Cortex of kidney (tissue), 1 donor: ENCODE measurements at places on chromosomes 1 and 21.

- no peak for DNase-seq
Observed at GRCh38 chr1:230747127-230747730, at the start of gene CAPN9. Gene CAPN9 (plus strand): TSS chr1:230747388. CDS start chr1:230747497, 109 bp downstream.

DNA sequence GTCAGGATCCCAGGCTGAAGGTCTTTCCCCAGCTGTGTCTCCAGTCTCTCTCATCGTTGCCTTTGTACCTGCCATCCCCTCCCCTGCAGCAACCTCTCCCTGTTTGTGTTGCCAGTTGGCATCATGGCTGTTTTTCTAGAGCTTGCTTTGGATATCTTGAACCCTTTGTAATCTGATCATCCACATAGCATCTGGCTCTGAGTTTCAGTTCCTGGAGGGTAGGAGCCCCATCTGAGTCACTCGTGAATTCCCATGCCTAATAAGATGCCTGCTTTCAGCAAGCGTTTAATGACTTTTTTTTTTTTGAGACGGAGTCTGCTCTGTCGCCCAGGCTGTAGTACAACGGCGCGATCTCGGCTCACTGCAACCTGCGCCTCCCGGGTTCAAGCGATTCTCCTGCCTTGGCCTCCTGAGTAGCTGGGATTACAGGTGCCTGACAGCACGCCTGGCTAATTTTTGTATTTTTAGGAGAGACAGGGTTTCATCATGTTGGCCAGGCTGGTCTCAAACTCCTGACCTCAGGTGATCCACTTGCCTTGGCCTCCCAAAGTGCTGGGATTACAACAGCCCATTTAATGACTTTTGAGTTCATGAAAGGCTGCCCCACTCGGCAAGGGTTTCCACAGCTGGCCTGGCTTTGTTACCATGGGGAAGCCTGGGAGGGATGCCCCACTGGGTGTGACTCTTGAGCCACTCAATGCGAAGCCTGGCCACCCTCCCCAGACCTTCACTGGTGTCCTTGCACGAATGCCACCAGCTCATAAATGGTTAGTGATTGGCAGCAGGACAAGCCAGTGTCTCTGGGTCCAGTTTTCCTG, 11.9 kb downstream of the ALPL start:
- no peak for DNase-seq

DNA sequence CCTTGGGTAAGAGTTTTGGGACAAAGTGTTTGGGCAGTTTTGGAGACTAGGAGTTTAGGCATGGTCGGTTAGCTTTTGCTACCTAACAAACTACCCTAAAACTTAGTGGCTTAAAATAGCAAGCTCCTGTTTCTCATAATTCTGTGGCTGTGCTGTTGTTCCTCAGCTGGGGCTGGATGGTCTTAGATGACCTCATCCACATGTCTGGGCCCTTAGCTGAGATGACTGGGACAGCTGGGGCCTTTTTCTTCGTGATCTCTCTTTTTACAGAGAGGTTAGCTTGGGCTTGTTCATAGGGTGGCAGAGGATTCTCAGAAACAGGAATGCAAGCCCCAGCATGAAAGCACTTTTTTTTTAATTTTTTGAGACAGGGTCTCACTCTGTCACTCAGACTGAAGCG, 6.6 kb downstream of the ATP1A4 start:
- no peak for DNase-seq

DNA sequence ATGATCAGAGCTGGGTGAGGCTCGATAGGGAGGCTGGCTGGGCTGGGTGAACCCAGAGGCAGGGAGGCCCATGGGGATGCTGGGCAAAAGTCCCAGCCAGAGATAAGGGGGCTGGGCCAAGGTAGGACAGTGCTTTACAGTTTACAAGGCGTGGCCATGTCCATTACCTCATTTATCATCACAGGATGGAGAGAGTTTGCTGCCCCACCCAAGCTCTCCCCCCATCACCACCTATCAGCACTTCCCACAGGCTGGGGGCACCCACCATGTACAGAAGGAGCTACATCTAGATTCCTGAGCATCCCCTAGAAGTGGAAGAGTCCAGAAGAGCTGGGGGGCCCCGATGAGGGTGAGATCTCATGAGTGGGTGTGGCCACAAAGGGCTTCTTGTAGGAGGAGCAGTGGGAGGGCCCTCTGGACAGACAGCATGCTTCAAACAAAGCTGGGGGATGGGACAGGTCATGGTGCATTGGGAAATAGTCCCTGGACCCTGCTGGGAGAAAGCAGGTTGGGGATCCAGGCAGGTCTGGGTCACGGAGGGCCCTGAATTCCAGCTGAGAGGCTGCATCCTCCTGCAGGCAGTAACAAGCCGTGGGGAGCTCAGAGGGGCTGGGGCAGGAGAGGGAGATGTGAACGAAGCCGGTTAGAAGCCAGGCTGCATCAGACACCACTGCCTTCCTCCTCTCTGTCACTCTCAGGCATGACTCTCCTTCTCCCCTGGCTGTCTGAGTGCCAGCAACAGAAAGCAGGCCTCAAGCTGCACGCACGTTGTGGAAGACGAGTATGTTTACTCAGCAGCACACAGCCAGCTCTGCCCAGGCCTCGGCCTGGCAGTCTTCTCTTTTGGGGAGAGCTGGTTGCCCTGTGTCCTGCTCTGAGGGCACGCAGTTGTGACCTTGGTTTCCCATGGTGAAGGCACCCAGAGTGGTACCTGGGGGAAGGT, 202.3 kb downstream of the HIVEP3 start:
- no peak for DNase-seq

DNA sequence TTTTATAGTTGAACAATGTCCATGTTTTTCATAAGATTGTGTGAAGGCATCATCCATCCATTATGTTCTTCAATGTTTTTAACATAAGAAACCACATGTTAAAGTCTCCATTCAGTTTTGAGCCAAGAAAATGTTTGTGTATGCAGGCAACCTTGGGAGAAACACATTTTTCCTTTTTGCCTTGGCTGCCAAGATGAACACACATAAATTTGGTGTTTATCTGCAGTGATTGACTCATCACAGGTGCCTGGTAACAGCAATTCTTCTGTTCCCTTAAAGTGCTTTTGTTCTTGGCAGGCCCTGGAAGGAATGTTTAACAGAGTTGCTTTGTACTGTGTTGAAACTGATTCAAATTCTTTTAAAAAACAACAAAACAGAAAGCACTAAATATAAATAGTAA, 709.9 kb upstream of the ADGRL4 start:
- DNase-seq, result no peak

DNA sequence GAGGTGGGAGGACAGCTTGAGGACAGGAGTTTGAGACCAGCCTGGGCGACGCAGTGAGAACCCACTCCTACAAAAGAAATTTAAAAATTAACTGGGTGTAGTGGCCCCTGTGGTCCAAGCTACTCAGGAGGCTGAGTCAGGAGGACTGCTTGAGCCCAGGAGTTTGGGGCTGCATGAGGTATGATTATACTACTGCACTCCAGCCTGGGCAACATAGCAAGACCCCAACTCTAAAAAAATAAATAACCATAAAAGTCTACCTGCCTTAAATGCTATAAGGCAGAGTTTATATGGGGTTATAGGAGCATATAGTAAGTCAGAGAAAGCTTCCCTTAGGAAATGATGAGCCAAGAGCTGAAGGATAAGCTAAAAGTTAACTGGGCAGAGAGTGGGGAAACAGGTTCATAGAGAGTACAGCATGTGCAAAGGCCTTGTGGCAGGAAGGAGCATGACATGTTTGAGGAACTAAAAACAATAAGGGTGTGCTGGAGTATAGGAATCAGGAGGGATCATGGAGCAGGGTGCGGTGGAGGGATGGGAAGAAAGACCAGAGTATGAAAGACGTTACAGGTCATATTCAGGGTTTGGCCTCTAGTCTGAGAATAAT, 68.3 kb downstream of the ADSS2 start:
- DNase-seq, result no peak

- DNase-seq, result no peak
Observed at GRCh38 chr1:227745568-227746265, 10.5 kb downstream of the SNAP47 start.

DNA sequence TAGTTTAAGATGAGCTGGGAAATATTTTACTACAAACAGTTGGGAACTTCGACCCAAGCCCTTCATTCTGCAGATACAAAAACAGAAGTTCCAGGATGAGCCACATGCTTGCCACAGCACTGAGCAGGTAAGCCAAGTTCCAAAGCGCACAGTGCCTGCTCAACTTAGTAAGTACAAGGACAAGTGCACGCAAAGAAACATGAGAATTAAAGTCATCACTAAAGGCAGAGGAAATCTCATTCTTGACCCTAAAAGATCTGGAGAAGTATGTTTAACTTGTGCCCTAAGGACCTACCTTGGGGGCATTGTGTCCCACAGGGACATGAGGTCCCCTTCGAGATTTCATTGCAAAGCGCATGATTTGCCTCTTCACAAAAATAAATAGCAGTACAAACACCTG, 1.2 kb upstream of the UBAP2L start:
- no peak for DNase-seq

- DNase-seq, result no peak
Observed at GRCh38 chr21:44956356-44957046, 16.7 kb downstream of the SLX9 start.

GRCh38 chr21:36751383-36751782, 52.5 kb downstream of the SIM2 start:
- no peak for DNase-seq

DNA sequence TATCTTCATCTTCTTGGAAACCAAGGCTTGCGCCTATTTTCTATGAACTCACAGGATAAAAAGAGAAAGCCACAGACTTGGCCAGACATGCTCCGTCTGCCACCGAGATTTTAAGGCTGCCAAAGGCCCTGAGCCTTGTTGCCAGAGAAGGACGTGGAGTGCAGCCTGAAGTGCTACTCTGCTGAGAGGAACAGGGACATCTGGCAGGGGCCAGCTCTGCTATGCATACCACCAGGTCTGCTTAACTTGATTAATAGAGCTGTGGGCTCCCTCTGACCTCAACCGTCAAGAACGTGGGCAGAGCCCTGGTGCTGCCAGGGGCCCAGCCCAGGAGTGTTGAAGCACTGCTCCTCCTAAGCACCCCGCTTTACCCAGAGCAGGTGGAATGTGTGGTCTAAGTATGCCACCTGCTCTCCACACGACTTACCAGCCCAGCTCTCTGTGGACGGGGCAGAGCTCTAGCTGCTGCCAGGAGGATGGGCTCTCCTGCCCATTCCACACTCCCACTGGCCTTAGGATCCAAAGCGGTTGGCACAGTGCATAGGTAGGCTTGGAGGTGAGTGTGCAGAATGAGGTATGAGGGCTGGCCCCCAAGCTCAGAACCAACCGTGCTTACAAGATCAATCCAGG, 10.6 kb downstream of the HCRTR1 start:
- no peak for DNase-seq
